ENCODE measurements at places on chromosomes 1 and 21.

- no peak for DNase-seq
Observed at GRCh38 chr1:47003896-47004403, 19.5 kb upstream of the CYP4X1 start.

- DNase-seq: no peak
Observed at GRCh38 chr1:185345913-185346720, 29.1 kb upstream of the IVNS1ABP start.

DNA sequence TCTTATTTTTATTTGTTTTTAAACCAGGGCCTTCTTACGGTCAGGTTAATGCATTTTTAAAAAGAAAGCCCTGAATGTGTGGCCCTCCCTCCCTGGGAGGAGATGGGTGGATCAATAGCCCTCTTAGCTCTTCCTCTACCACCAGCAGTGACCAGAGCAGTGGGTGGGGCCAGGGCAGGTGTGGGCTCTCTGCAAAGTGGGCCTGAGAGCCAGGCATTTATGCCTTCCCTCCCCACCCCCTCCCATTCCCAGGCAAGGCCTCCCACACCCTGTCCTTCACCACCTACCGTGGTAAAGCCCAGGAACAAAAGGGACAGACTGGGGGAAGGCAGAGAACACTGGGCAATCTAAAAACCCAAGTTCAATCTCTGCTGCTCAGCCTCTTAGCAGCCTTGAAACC lies 63.9 kb downstream of the SSBP3 start:
- DNase-seq: no peak

DNA sequence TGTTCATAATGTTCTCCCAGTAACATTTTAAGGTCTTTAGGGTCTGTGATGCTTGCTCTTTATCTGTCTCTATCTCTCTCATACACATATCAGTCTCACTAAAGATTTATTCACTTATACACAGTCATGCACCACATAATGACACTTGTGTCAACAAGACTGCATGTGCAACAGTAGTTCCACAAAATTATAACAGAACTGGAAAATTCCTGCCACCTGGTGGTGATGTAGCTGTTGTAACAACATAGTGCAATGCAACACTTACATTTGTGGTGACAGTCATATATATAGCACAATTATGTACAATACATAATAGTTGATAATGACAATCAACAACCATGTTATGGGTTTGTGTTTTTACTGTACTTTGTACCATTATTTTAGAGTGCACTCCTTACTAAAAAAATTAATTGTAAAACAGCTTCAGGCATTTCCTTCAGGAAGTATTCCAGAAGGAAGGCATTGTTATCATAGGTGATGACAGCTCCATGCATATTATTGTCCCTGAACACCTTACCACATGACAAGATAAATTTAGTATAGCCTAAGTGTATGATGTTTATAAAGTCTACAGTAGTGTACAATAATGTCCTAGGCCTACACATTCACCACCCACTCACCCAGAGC lies 8.1 kb downstream of the TDRD5 start:
- DNase-seq: peak; percentile 10

DNA sequence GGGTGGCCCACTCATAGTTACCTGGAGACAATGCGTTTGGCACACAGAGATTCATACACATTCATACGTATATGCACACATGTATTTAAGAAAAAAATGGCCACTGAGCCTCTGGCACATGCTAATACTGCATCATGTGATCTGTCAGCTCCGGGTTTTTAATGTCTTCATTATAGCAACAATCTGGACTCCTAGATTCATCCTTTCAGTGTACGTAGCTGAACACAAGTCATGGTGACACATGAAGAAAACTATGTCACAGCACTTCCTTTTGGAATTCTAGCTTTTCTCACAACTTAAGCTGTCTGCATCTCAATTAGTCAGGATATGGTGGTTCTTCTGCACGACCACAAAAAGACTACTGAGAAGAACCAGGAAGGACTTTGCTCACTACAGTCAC lies 24.7 kb downstream of the HSF2BP start:
- DNase-seq: no peak

- no peak for DNase-seq
Observed at GRCh38 chr1:158393476-158393875, 5.8 kb downstream of the OR10T2 start.

GRCh38 chr21:38968887-38969543 lies 163.3 kb downstream of the ETS2 start:
- DNase-seq: no peak

- no peak for DNase-seq
Observed at GRCh38 chr1:47875036-47875435, 122.1 kb downstream of the TRABD2B start.

DNA sequence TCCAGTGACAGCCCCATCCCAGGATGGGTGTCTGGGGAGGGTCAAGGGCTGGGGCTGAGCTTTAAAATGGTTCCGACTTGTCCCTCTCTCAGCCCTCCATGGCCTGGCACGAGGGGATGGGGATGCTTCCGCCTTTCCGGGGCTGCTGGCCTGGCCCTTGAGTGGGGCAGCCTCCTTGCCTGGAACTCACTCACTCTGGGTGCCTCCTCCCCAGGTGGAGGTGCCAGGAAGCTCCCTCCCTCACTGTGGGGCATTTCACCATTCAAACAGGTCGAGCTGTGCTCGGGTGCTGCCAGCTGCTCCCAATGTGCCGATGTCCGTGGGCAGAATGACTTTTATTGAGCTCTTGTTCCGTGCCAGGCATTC lies 24.2 kb downstream of the PCSK9 start:
- DNase-seq: no peak

DNA sequence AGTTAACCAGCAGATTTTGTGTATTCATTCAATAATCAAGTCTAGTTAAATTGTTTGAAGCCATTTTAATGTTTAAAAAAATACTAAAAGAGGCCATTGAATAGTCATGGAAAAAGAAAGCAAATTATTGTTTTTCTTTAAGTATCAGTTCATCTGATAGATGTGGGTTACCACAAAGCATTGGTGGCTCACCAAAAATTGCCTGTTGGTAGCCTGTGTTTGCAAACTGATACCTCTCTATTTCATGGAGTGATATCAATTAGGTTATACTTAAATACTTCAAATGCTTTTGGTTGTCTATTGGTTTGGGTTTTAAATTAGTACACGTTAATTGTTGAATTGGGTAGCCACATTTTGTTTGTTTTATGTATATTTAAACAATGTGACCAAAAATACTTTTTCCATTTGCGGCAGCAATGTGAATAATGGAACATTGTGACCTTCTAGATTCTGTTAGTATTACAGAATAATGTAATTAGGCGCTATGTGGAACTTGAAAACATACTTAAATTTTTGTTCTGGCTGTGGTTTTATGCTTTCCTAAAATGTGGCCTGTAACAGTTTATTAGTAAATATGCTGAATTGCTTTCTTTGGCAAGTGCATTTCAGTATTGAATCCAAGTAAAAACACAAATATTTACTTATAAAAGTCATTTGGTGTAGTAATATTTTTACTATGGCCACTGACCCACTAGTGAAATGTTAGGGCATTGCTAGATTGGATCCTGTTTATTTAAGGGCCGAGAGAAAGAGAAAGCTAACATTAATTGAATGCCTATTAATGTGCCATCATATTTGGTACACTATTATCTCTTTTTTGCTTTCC lies 37.1 kb upstream of the NBL1 start:
- no peak for DNase-seq

GRCh38 chr1:235415008-235415904 lies 48.0 kb downstream of the TBCE start:
- DNase-seq: peak; percentile 62

- no peak for DNase-seq
Observed at GRCh38 chr1:7576946-7577657, 194.0 kb upstream of the VAMP3 start.

DNA sequence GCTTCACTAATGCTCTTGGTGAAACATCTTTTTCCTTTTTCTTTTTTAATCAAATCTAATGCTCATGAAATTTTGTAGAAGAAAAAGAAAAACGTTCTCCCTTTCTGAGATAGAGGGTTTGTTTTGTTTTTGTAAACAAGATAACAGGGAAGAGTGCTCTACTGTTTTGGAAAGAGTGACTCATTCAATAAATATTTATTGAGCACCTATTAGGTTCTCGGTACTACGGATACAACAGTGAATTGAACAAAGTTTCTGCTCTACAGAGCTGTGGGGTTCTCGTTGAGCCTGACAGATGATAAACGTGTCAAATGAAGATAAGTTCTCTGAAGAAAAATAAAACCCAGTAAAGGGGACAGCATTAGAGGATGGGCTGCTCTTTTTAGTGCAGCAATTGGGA lies 7.0 kb downstream of the PGM1 start:
- DNase-seq: no peak

- DNase-seq: no peak
Observed at GRCh38 chr1:221162352-221162751, 283.1 kb downstream of the HLX start.

GRCh38 chr1:218430822-218431221 lies 85.7 kb downstream of the TGFB2 start:
- DNase-seq: no peak

GRCh38 chr1:196148367-196148970 lies 459.8 kb downstream of the KCNT2 start:
- no peak for DNase-seq

DNA sequence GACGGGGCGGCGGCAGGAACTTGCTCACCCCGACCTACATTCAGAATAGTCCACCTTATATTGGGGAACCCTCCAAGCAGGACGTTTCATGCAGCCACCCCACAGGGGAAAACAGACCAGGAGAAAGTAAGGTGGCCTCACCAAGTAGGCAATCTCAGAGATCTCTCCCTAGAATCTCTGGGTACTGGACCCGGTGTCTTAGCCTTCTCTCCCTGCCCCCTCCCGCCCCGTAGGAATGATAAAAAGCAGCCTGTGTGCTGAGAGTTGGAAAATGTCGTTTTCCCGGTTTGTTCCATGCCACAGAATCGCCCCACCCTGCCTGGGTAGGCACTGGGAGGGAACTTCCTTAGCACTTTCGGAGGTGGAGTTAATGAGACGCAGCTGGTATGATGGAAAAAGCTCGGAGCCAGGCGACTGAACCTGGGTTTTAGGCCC lies 789 bp upstream of the PTPN14 start:
- peak; percentile 89 for DNase-seq

GRCh38 chr1:47571952-47572351 lies 134.1 kb downstream of the FOXD2 start:
- DNase-seq: no peak

- DNase-seq: no peak
Observed at GRCh38 chr1:207603777-207604176, 41.2 kb upstream of the CR1L start.

GRCh38 chr1:185368913-185369491 lies 52.0 kb upstream of the IVNS1ABP start:
- DNase-seq: no peak

- DNase-seq: no peak
Observed at GRCh38 chr1:160062230-160062532, 7.8 kb downstream of the KCNJ10 start.

DNA sequence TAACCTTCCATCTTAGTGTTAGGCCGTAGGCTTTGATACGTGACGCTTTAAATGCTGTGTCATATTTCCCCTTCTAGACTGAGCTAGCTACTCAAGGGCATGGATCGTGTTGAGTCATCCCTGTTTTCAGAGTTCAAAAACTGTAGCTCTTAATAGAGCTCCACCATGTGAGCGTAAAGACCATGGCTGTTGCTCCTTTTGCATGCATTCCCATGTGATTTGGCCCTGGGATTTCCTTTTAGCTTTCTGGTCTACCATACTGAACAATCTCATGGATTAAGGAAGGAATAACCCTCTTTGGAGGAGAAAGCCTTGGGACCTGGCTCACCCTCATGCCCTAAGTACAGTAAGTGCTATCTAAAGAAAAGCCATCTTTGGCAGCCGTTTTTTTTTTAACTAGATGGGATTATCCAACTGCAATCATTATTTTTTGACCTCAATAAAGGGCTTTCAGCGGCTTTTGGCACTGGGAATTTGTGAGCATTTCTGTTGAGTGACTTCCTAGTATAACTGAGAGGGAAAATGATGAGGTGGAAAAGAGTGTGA lies 76.6 kb downstream of the PLPP3 start:
- DNase-seq: no peak

Data from SJSA1 (cell line).